ENCODE measurements at places on chromosomes 7 and 10.

DNA sequence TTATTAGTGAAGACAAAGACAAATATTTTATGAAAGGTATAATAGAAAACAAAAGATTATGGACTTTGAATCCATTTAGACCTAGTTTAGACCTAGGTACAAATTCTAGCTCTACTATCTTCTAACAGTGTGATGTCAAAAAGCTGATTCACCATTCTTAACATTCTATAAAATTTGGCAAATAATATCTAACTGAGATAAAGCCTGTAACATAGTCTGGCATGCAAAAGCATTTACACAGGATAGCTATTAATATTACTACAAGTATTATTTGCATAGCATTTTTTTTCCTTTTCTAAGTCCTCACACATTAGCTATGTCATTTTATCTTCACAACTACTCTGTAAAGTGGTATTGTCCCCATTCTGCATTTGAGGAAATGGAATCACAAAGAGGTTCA, 179.6 kb upstream of the LRRTM3 start:
- no peak for DNase-seq

DNA sequence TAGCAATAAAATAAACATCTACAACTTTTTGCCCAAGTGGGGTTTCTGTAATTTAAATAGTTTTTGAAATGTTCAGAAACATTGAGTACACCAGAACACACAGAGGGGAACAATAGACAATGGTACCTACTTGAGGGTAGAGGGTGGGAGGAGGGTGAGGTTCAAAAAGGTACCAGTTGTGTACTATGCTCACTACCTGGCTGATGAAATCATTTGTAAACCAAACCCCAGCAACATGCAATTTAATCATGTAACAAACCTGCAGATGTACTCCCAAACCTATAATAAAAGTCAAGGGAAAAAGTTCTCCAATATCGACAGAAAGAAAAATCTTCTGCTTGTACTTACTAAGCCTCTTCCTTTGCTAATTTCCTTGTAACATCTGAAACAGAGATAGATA, 4.2 kb upstream of the TES start:
- DNase-seq, result no peak

- DNase-seq, result no peak
Measured at GRCh38 chr7:104973227-104973626, 40.8 kb upstream of the KMT2E start.

- DNase-seq, result no peak
Measured at GRCh38 chr7:146319629-146320028, 203.0 kb downstream of the CNTNAP2 start.

DNA sequence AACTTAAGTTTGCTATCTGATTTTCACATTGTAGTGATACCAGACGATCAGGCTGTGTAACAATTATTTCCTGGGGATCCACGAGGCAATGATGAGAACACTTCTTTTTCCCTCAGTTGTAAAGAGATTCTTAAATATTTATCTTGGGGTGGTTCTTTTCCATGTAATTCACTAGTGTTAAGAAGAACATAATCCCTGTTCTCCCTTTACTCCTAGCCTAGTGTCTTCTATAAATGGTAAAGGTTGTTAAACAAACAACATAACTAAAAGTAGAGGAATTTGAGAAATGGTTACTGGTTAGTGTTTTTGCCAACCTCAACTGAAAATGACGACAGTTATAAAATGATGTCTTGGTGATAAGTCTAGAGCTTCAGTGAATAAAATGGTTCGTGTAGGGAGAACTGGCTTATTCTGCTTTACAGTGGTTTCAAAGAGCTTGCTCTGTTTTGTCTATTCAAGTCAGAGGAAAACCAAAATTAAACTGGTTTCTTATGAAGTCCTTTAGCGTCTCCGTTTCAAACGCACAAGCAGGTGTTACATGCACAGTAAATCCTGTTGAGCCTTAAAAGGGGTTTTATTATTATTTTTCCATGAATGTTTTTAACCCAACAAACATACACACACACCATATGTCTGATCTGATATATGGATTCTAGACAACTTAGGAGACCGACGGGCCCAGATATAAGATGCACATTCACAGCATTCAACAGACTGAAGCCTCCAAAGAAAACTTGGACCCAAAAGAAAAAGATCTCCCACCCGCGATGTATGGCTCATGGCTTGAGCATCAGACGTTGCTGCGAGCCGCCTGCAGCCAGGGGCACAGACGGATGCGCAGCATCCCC, 1.1 kb downstream of the TBX20 start:
- no peak for DNase-seq

GRCh38 chr7:90210981-90211380, 559 bp upstream of the STEAP2 start:
- DNase-seq, result no peak

- DNase-seq, result no peak
Measured at GRCh38 chr7:42735081-42735480, 176.8 kb downstream of the C7orf25 start.

DNA sequence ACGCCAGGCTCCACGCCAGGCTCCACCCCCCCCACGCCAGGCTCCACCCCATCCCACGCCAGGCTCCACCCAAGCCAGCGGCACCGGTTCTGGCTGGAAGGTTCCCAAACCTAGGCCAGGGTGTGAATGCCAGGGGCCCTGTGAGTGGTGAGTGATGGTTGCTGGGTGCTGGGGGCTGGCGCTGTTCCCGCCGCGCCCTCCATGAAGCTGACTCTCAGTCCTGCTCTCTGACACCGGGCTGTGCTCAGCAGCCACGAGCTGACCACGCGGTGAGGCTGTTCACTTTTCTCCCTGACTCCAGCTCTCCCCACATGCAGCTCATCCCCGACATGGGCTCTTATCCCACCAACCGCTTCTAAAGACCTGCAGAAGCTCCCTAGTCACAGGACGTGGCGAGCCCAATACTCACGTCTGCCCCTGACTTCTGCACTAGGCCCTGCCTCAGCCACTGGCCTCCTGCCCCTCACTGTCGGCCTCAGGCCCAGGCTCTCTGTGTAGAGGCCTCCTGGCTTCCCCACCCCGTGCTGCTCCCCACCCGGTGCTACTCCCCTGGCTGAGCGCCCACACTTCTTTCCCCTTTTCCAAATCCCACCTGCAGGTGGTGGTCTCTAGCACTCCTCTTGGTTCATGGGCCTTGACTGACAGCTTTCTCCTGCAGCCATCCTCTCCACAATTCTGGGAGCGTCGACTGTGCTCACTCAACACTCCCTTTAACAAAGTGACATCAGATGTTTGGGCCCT, 603.0 kb downstream of the PTPRN2 start:
- no peak for DNase-seq

DNA sequence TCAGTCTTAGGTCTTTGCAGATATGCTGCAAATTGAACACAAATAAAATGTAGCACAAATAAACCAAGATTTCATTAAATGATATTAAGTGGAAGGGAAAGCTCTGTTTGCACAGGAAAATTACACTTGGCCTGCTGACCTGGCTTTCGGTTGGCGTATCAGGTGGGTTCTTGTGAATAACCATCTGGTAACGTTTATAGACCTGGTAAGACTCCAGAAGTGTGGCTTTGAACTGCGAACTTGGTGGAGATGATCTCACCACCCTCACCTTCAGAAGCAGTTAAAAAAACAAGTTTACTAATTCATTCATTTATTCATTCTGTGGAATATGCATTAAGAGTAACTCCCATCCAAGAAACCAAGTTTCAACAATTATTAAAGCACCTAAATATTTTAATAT, 28.1 kb downstream of the ATE1 start:
- DNase-seq, result no peak

DNA sequence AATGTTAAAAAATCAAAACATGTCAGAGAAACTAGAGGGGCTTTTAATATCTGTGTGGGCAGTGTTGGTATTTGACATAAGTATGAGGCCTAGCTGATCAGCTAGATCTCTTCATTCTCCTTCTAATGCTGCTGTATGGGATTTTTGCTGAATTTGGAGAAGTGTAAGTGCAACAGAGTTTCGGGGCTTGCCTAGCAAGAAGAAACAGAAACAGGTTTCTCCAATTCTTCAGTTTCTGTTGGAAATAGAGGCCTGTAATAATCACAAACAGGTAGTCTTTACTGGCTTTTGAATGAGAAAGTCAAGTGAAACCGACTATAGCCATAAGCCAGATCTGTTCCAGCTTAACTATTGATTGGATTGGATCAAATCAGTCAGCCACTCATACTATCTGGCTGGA, 96.4 kb upstream of the PCLO start:
- DNase-seq, result no peak

GRCh38 chr10:28533571-28534304, 820 bp downstream of the WAC start:
- DNase-seq, result peak; percentile 89

Measured in activated CD4-positive, alpha-beta T cell treated with anti-CD3 and anti-CD28 coated beads, Interleukin-2, amount 10 ng/mL, durations not matched to agents 24 days and 14 days (primary cell).